GM23338 (cell line): ENCODE measurements at places on chromosomes 6 and 20. TPM values are rescaled to one million over a fixed set of nuclear protein-coding genes. Genes with fewer than 3 reads are reported as not detected.

- DNase-seq: no peak
Observed at GRCh38 chr6:2450546-2450945, 205.1 kb upstream of the GMDS start.

GRCh38 chr6:165098165-165098564 lies 211.2 kb downstream of the C6orf118 start:
- DNase-seq: no peak

- DNase-seq: no peak
Observed at GRCh38 chr6:154252678-154253077, 103.9 kb downstream of the IPCEF1 start.

Gene TFAP2D
- polyA plus RNA-seq: not detected in 2 replicates

Gene PSORS1C1
- polyA plus RNA-seq: not detected in 2 replicates

DNA sequence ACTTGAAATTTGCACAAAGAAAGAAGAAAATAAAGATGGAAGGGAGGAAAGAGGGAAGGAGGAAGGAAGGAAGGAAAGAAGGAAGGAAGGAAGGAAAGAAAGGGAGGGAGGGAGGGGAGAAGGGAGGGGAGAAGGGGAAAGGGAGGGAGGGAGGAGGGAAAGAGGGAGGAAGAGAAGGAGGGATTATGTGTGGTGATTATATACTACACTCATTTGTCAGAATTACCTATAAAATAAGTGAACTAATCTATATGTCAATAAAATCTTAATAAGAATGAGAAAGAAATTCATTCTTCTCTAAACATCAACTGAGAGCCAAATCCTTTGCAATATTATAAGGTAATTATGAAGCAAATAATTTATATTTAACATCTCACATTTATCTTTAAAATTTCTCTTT lies 77.9 kb upstream of the TFAP2D start:
- no peak for DNase-seq

- no peak for DNase-seq
Observed at GRCh38 chr6:100700009-100700408, 181.1 kb downstream of the ASCC3 start.

Gene CCN5
- polyA plus RNA-seq: not detected in 2 replicates

DNA sequence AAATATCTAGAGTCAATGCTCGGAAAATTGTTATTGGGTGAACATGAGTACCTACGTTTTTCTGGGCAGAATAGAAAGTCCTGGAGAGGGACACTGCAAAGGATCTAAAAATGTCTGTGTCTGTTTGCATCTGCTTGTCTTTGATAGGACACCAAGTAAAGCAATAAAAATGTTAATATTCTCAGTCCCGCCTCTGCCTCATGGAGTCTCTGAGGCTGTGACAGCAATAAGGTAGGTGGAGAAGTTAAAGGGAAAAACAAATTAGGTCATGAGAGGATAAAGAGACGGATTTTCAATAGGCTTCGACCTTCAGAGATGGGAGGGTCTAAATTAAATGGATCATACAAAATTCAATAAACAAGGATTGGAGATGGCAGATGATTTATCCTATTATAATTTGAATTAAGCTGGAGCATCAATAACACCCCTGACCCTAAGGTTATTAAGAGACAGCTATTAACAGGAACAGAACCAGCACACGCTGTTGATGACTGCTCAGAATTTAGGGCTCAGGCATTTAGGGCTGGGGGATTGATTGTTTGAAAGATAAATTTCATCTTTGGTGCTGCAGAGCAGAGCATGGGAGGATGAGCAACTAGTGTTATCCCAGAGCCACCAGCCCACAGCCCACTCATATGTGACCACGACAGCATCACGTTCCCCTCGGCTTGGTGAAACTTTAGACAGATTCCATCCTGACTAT lies 620.3 kb upstream of the CDH4 start:
- no peak for DNase-seq

DNA sequence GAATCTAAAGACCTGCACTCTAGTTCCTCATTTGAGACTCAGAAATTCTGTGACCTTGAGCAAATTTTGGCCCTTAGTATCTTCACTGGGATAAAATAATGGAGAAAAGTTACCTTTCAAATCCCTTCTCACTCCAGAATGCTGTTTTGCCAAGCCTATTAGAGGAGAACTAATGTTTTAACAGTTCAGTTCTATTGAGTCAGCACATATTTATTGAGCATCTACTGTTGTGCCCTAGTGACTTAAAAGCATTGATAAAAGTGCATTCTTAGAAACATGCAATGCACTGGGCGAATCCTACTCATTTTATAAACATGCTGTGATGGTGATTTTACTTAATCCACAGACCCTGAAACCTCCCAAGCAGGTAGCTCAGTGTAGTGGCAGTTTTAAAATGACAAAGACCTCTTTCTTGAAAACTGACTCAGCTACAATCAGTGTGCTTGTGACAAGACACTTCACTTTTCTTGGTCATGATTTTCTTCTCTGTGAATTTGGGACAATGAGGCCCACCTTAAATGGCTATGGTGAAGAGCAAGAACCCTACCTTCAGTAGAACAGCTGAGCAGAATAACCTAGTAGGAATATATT lies 312.0 kb downstream of the ALDH8A1 start:
- peak; percentile 23 for DNase-seq

DNA sequence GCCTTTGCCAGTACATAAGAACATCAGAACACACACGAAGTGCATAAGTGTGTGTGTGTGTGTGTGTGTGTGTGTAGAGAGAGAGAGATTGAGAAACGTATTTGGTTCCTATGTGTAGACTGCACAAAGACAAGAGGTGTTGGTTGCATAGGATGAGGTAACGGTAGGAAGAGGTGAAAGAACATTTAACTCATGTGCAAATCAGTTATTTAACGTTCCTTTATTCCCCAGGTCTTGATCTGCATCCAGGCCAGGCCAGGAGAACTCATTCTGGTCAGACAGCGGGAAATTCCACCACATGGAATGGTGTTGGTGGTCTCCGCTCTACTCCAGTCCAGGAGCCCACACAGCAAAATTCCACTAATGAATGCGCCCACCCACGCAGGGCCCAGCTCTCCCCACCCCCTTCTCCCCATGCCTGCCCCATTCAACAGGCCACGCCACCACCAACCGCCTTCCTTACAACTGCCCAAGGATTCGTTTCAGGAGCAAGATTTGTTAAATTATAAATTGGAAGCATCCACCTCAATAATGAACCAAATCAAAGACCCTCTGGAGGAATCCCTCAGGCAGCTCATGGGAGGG lies 86.8 kb downstream of the CLIC5 start:
- no peak for DNase-seq

Gene NEDD9
- 4.4 and 5.6 TPM in 2 replicates for polyA plus RNA-seq

GRCh38 chr20:4227085-4227821 lies 211.9 kb upstream of the RNF24 start:
- DNase-seq: peak; percentile 80

- DNase-seq: no peak
Observed at GRCh38 chr6:4726645-4727044, 49.6 kb upstream of the CDYL start.

Gene CLVS2
- 0.08 and 0.14 TPM in 2 replicates for polyA plus RNA-seq

Gene KDM1B
- polyA plus RNA-seq: 2.2 and 3.8 TPM in 2 replicates

DNA sequence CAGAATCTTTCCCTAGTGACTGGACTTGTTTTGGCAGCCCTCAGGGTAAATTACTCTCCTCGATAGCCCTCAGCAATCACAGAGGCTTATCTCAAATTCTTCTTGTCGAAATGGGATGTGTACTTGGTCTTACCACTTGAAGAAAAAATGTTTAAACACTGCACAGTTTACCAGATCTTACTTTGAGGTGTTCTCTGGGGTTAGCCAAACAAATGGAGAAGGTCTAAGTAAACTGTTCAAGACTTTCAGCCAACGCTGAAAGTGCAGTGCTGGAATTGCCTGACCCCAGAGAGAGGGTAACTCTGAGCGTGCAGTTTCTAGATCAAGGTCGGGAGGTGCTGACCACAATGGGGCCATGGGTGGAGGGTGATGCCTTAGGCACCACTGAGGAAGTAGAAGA lies 39.2 kb downstream of the MYLIP start:
- no peak for DNase-seq

DNA sequence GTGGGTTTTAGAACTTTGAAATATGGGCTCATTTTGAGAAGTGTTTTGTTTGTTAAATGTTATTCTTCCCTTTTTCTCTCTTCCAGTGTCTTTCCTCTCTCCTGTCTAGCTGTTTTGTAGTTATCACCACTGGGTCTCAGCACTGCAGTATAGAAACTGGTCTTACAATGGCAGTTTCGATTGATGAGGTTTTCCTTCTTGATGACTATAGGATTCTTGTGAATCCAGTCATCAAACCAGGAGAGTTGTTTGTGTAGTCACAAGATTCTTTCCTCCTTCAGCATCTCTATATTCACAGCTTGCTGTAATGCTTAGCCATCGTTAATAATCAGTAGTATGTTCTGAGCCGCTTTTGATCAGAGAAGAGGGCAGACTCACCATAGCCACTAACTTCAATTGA lies 172.3 kb downstream of the OGFRL1 start:
- DNase-seq: no peak

- DNase-seq: peak; percentile 85
Observed at GRCh38 chr6:31680226-31681134, at the start of gene LY6G5C. TSS of gene LY6G5C (minus strand) at chr6:31681067. CDS start at chr6:31680373, 694 bp downstream.

Gene DNMT3B
- 711 and 726 TPM in 2 replicates for polyA plus RNA-seq

GRCh38 chr6:109373331-109373730 lies 8.9 kb downstream of the CD164 start:
- no peak for DNase-seq

- no peak for DNase-seq
Observed at GRCh38 chr6:126422912-126423311, 83.0 kb downstream of the CENPW start.

GRCh38 chr6:53433261-53433950 lies 84.7 kb upstream of the ELOVL5 start:
- no peak for DNase-seq

DNA sequence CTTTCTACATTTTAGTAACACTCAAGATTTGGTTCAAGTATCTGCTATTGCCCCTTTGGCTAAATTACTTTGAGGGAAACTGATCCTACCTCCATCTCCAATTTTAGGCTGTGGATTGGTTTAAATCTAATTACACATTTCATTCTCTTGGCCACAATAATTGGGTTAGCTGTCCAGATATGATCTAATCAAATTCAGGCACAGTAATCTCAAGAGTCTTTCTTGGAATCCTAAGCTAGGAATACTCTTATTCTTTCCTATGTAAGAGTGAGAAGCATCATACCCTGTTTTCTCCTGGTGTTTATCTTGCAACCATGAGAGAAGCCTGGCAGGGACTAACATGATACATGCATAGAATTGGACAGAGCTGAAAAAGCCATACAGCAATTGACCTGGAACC lies 300.4 kb upstream of the MARCKS start:
- no peak for DNase-seq

GRCh38 chr20:44629542-44629941 lies 22.0 kb downstream of the ADA start:
- DNase-seq: no peak

Gene LAMA2
- polyA plus RNA-seq: 0.61 and 0.91 TPM in 2 replicates

DNA sequence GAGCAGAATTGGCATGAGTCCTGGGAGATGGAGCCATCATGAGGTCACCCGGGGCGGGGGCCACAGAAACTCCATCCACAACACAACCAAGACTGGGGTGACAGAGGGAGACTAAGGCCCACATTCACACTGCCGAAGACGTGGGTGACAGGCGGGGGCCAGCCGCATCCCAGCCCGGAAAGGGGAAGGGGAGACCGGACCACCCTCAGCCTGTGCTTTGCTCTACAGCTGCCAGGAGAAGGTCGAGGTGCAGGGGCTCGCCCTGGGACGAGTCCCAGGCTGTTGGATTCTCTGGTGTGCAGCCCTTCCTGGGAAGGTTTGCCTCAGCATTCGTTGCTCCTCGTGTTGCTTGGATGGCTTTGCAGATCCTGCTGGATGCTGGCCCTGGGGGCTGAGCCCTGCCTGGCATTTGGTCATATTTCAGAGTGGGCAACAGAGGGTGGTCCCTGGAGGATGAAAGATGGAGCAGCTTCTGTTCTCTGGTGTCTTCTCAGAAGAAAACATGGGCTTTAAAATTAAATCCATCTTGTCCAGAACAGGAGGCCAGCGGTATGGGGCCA lies 328.9 kb downstream of the TAF4 start:
- DNase-seq: no peak

Gene ADGRF5
- not detected in 2 replicates for polyA plus RNA-seq

DNA sequence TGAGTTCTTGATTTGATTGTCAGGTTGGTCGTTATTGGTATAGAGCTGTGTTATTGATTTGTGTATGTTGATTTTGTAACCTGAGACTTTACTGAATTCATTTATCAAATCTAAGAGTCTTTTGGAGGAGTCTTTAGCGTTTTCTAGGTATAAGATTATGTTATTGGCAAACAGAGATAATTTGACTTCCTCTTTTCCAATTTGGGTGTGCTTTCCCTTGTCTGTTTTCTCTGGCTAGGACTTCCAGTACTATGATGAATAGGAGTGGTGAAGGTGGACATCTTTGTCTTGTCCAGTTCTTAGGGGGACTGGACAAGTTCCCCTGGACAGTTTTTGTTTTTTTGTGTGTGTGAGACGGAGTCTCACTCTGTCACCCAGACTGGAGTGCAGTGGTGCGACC lies 17.4 kb downstream of the HLA-DOA start:
- DNase-seq: no peak

DNA sequence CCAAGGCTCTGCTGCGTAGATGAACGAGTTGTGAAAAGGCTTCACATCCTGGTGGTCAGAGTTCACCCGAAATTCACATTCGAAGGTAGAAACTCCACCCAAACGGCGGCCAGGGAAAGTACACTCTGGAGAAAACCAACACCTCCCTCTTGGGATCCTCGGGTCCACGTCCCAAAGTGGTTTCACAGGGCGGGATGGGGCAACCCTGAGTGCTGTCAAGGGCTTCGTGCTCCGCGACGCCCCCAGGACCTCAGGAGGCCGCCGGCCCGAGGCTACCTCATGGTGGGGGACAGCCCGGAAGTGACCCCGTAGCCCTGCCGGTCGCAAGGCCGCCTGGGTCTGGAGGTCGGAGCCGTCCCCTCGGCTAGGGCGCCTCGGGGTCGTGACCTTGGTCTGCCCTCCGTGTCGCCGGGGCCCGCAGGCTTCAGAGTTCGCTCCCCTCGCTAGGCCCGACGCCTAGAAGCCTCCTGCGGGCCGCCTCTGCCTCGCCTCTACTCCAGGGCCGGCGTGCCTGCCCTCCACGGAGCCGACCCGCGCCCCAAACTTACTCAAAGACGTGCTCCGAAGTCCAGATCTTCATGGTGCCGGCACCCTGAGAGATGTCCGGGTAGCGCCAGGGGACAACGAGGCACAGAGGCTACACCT lies at the start of gene PRELID3B:
Gene PRELID3B (minus strand): TSS at position 636 of the 645 bp plus-strand sequence. CDS start 56 bp downstream, at position 580.
- peak; percentile 50 for DNase-seq

Gene ENPP3
- not detected in 2 replicates for polyA plus RNA-seq

Gene CD40
- 17.9 and 18.9 TPM in 2 replicates for polyA plus RNA-seq

Gene GPSM3
- polyA plus RNA-seq: 5.5 and 5.9 TPM in 2 replicates

- no peak for DNase-seq
Observed at GRCh38 chr20:22993823-22994222, 41.3 kb upstream of the SSTR4 start.

Gene C6orf15
- polyA plus RNA-seq: not detected in 2 replicates

GRCh38 chr20:47453167-47453782 lies 48.4 kb upstream of the NCOA3 start:
- DNase-seq: no peak

GRCh38 chr6:33826537-33826936 lies 22.7 kb upstream of the MLN start:
- no peak for DNase-seq
